ENCODE measurements at places on chromosomes 1 and 21. TPM values are rescaled to one million over a fixed set of nuclear protein-coding genes. Genes with fewer than 3 reads are reported as not detected.

BEND5 gene
- 2.3 TPM for total RNA-seq

BACE2 gene
- 1.9 TPM for total RNA-seq

S100A1 gene
- total RNA-seq = not detected

RCAN3 gene
- total RNA-seq = 56.4 TPM

EXO1 gene
- total RNA-seq = 30.7 TPM

IL19 gene
- not detected for total RNA-seq

ATP1A2 gene
- total RNA-seq = not detected

AADACL4 gene
- total RNA-seq = not detected

RAB3GAP2 gene
- 49.1 TPM for total RNA-seq

BARHL2 gene
- total RNA-seq = not detected

AIRE gene
- 2.0 TPM for total RNA-seq

LCE6A gene
- not detected for total RNA-seq

AVPR1B gene
- total RNA-seq = not detected

DPM3 gene
- total RNA-seq = 35.7 TPM

DIO1 gene
- total RNA-seq = not detected

SORT1 gene
- 6.2 TPM for total RNA-seq

KRTAP22-2 gene
- total RNA-seq = not detected

C1QA gene
- total RNA-seq = not detected

ADORA1 gene
- not detected for total RNA-seq

GRHL3 gene
- total RNA-seq = 0.59 TPM

C1QTNF12 gene
- 1.5 TPM for total RNA-seq

Measured in T-helper 1 cell treated with Interleukin-12 subunit alpha and Interleukin-12 subunit beta and Interleukin-4 antibody, amounts not matched to agents 30 ng/mL and 1 ng/mL, for 36 hours (primary cell).